ENCODE measurements at places on chromosomes 1 and 21.

DNA sequence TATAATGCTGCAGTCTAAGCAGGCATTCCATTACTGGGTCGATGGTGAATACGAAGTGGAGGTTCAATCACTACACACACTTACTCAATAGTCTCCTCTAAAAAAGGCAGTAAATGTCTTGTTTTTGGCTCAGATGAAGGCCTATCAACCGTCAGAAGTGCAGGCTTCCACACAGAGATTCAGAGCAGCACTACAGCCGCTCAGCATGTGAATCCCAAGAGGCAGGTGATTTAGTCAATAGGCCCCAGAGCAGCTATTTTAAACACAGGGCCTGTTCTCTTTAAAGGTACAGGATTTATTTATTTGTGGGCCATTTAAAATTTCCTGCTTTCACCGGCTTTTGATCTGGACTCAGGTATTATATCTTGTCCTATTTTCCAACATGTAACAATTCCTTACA lies 293.7 kb downstream of the RGS7 start:
- no peak for DNase-seq

DNA sequence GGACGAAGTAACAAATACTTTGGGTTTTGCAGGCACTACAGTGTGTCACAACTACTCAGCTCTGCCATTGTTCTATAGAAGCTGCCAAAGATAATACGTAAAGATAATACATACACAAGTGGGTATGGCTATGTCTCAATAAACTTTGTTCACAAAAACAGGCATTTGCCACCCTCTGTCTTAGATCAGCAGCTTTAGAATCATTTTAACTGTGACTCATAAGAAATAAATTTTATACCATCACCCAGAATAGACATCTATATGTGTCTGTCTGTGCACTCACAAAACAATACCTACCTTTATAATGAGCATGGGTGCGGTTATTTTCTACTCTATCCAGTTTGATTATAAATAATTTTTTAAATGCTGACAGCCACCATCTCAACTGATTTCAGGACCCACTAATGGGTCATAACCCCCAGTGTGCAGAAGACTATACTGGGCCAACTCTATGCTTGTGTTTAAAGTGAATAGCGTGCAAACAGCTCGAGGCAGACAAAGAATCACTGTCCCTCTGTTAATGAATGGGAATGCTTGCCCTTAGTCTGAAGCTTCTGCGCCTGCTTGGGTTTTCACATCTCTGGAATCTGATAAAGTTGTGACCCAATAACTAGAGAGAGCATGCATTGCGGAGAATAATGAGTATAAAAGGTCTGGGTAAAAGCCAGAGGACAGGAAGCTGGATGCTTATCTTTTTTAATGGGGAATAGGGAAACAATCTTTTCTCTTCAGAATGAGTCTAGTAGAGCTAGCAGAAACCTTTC lies 216.2 kb downstream of the PLPP3 start:
- DNase-seq = no peak

DNA sequence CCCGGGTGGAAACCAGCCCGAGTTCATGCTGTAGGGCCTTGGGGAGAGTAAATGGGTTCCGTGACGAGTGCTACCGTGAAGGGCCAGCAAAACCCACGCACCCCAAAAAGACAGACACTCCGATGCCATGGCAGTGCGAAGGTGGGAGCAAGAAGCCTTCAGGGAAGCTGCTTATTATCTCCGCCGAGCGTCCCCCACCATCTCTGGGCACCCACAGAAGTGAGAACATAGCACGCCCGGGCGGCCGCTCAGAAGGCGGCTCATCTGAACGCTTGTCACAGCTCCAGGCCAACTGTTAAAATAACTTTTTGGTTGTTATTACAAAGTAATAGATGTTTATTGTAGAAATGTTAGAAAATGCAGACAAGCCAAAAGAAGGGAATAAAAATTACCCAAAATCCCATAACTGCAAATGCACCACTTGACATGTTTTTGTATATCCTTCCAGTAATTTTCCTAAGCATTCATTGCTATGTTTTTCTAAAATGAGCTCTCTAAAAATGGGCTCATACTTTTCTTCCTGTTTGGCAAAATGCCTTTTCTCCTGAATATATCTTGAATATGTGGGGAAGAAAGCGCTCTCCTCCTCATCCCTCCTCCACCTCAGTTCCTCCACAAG lies 234.9 kb downstream of the NPHP4 start:
- DNase-seq = no peak

GRCh38 chr1:80579055-80579454 lies 1221.7 kb upstream of the ADGRL2 start:
- no peak for DNase-seq

GRCh38 chr1:205700865-205701401 lies 20.6 kb upstream of the SLC45A3 start:
- DNase-seq = no peak

DNA sequence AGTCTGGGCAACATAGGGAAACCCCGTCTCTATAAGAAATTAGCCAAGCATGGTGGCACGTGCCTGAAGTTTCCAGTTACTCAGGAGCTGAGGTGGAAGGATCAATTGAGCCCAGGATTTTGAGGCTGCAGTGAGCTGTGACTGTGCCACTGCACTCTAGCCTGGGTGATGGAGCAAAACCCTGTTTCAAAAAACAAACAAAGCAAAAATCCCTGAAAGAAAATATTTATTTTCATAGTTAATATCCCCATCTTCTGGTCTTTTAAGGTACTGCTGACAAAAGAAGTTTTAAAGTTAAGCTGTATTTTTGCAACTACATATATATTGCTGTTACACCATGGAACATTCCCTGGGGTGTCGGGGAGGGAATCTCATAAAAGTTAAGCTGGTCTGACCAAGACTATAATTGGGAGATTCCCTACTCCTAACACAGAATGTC lies 26.0 kb downstream of the VAMP4 start:
- DNase-seq = no peak

Measured in activated CD8-positive, alpha-beta memory T cell treated with anti-CD3 and anti-CD28 coated beads, Interleukin-2, amount 50 U/mL, for 4 hours (primary cell).